NCI-H460 (cell line): ENCODE measurements at places on chromosomes 6 and 20. TPM values are rescaled to one million over a fixed set of nuclear protein-coding genes. Genes with fewer than 3 reads are reported as not detected.

HLA-DOB gene
- 0.40 and 0.58 TPM in 2 replicates for total RNA-seq

IMPG1 gene
- not detected in 2 replicates for total RNA-seq

ABCF1 gene
- 29.2 and 34.4 TPM in 2 replicates for total RNA-seq

PTPRT gene
- not detected in 2 replicates for total RNA-seq

MTO1 gene
- 41.9 and 50.7 TPM in 2 replicates for total RNA-seq
